ENCODE measurements at places on chromosomes 16 and 17. TPM values are rescaled to one million over a fixed set of nuclear protein-coding genes. Genes with fewer than 3 reads are reported as not detected.

Gene DECR2
- 12.8 TPM for total RNA-seq

- no peaks in the 10 kb centered on the region for H3K27me3 ChIP-seq
- no peaks in the 10 kb centered on the region for H3K36me3 ChIP-seq
- no peak overlapping the region for H3K4me3 ChIP-seq
- H3K4me1 ChIP-seq: no peaks in the 10 kb centered on the region
- no peak overlapping the region for H3K27ac ChIP-seq
Measured at GRCh38 chr17:40371261-40371929, 6.9 kb upstream of the GJD3 start.

DNA sequence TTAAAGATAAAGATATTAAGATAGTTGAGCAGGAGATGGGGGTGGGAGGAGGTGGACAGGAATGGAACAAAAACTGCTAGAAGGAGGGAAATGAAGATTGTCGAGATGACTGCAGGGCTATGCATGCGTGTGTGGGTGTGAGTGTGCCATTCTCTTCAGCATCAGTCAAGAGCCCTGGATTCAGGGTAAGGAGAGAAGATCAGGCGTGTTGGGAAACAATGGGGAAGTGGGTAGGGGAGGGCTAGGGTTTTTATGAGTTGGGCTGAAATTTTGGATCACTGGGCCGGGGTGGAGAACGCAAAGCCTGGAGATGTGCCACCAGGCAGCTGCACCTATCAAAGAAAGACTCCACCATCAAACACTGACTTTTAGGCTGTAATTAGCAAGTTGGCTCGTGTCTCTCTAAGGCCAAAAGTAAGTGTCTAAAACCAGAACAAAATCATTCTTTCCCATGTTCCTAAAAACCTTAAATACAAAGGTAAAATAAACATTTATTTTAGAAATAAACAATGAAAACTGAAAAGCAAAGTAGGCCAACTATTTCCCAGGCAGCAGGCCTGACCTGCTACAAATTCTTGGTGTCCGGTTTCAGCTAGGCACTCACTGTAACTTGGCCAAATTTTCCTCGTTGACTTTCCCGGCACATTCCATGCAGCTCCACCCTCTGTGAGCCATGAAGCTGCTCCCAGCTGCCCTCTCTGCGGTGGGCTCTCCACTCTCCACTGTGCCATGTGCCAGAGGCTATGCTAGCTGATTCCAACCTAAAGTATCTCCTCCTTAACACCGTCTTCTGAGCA lies 4.2 kb downstream of the CDRT4 start:
- no peak for DNase-seq
- no peak overlapping the region for H3K4me3 ChIP-seq
- no peaks in the 10 kb centered on the region for H3K27me3 ChIP-seq
- H3K27ac ChIP-seq: peak overlapping the region; percentile 72

GRCh38 chr16:68396481-68396880 lies 51.8 kb downstream of the SMPD3 start:
- no peaks in the 10 kb centered on the region for H3K27me3 ChIP-seq
- H3K4me3 ChIP-seq: no peak overlapping the region
- no peaks in the 10 kb centered on the region for H3K36me3 ChIP-seq

- no peak for DNase-seq
- H3K27ac ChIP-seq: peak overlapping the region; percentile 88
- no peaks in the 10 kb centered on the region for H3K27me3 ChIP-seq
- peaks cover 40% of the 10 kb centered on the region for H3K4me1 ChIP-seq
Measured at GRCh38 chr16:4675864-4676786, 17.2 kb upstream of the NUDT16L1 start.

GRCh38 chr16:67907397-67908180 lies 14.5 kb downstream of the PSKH1 start:
- H3K4me3 ChIP-seq: no peak overlapping the region
- no peak overlapping the region for H3K27ac ChIP-seq
- H3K27me3 ChIP-seq: no peaks in the 10 kb centered on the region
- peaks cover 2% of the 10 kb centered on the region for H3K4me1 ChIP-seq

GRCh38 chr16:57892041-57892440 lies 78.9 kb downstream of the CNGB1 start:
- no peak overlapping the region for H3K27ac ChIP-seq
- DNase-seq: no peak
- no peaks in the 10 kb centered on the region for H3K36me3 ChIP-seq
- no peak overlapping the region for H3K4me3 ChIP-seq
- H3K27me3 ChIP-seq: no peaks in the 10 kb centered on the region
- no peaks in the 10 kb centered on the region for H3K4me1 ChIP-seq

GRCh38 chr17:80374039-80374731 lies 40.8 kb upstream of the ENDOV start:
- peaks cover 100% of the 10 kb centered on the region for H3K36me3 ChIP-seq
- H3K4me3 ChIP-seq: no peak overlapping the region
- H3K4me1 ChIP-seq: no peaks in the 10 kb centered on the region
- H3K27ac ChIP-seq: no peak overlapping the region
- no peak for DNase-seq

GRCh38 chr17:39229274-39229913 lies 3.6 kb upstream of the STAC2 start:
- H3K27me3 ChIP-seq: peaks cover 46% of the 10 kb centered on the region
- H3K27ac ChIP-seq: no peak overlapping the region
- no peaks in the 10 kb centered on the region for H3K36me3 ChIP-seq
- DNase-seq: no peak

- peaks cover 5% of the 10 kb centered on the region for H3K4me1 ChIP-seq
- no peaks in the 10 kb centered on the region for H3K36me3 ChIP-seq
- no peak overlapping the region for H3K4me3 ChIP-seq
- DNase-seq: no peak
- no peak overlapping the region for H3K27ac ChIP-seq
Measured at GRCh38 chr16:14509675-14510132, 120.4 kb downstream of the PARN start.

GRCh38 chr17:81837641-81838040 lies 2.8 kb upstream of the PPP1R27 start:
- H3K36me3 ChIP-seq: peaks cover 4% of the 10 kb centered on the region
- no peak for DNase-seq
- no peak overlapping the region for H3K27ac ChIP-seq
- no peaks in the 10 kb centered on the region for H3K27me3 ChIP-seq

- H3K4me1 ChIP-seq: peaks cover 3% of the 10 kb centered on the region
- H3K36me3 ChIP-seq: no peaks in the 10 kb centered on the region
- DNase-seq: peak; percentile 6
- no peaks in the 10 kb centered on the region for H3K27me3 ChIP-seq
- H3K4me3 ChIP-seq: no peak overlapping the region
- H3K27ac ChIP-seq: no peak overlapping the region
Measured at GRCh38 chr16:50293994-50294855, 27.9 kb downstream of the ADCY7 start.

DNA sequence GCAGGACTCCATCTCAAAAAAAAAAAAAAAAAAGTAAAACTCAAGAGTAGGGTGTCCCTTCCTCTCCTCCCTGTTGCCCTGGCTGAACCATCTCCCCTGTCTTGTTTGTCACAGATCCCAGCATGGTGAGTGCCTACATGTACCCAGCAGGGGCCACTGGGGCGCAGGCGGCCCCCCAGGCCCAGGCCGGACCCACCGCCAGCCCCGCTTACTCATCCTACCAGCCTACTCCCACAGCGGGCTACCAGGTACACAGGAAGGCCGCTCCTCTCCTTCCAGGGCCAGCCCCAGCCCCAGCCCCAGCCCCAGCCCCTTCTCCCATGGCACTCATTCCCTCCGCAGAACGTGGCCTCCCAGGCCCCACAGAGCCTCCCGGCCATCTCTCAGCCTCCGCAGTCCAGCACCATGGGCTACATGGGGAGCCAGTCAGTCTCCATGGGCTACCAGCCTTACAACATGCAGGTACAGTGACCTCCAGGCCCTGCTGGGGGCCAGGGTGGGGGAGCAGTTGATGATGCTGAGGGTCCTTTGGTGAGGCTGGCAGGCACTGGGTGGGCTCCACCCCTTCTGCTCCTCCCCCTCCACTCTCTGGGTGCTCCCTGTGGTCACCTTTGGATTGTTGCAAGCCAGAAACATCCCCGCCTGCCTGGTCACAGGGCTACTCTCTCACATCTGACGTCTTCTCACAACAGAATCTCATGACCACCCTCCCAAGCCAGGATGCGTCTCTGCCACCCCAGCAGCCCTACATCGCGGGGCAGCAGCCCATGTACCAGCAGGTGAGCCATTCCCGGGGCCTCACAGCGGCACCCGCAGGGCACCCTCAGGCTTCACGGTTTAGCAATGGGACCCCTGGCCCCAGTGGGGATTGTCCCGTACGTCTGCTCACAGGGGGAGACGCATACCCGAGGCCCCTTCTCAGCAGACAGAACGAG lies 2.5 kb upstream of the MRPL12 start:
- no peaks in the 10 kb centered on the region for H3K27me3 ChIP-seq
- peaks cover 24% of the 10 kb centered on the region for H3K36me3 ChIP-seq
- no peak overlapping the region for H3K4me3 ChIP-seq
- H3K4me1 ChIP-seq: peaks cover 19% of the 10 kb centered on the region

Gene SKAP1
- 0.49 TPM for total RNA-seq

Gene ABCC1
- total RNA-seq: 20.9 TPM

GRCh38 chr16:55917373-55918160 lies 42.4 kb upstream of the CES5A start:
- H3K4me3 ChIP-seq: no peak overlapping the region
- no peaks in the 10 kb centered on the region for H3K36me3 ChIP-seq
- H3K27ac ChIP-seq: no peak overlapping the region
- DNase-seq: no peak
- peaks cover 23% of the 10 kb centered on the region for H3K4me1 ChIP-seq
- no peaks in the 10 kb centered on the region for H3K27me3 ChIP-seq

GRCh38 chr16:66199189-66199588 lies 167.3 kb upstream of the CDH5 start:
- no peaks in the 10 kb centered on the region for H3K27me3 ChIP-seq
- no peak overlapping the region for H3K27ac ChIP-seq
- H3K36me3 ChIP-seq: no peaks in the 10 kb centered on the region
- no peak overlapping the region for H3K4me3 ChIP-seq
- H3K4me1 ChIP-seq: no peaks in the 10 kb centered on the region
- no peak for DNase-seq

Gene IL17C
- total RNA-seq: not detected

Gene KRT40
- not detected for total RNA-seq

DNA sequence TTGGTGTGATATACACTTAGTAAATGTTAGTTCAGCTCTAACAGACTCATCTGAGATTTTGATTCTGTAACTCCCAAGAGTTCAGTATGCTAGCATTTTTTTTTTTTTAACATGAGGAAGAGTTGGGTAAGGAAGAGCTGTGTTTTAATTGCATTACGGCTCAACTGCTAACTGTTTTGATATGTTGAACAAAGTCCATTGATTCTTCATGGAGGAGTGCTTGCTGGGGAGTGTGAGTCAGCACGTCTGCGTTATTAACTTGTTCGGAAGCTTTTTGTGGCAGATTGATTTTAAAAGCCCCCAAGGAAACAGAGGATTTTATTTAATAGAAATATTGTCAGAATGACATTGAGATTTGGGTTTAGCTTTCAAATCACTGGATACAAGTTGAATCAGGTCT lies 45.8 kb downstream of the PITPNC1 start:
- no peak overlapping the region for H3K27ac ChIP-seq
- no peak for DNase-seq
- no peak overlapping the region for H3K4me3 ChIP-seq
- no peaks in the 10 kb centered on the region for H3K27me3 ChIP-seq
- no peaks in the 10 kb centered on the region for H3K36me3 ChIP-seq

DNA sequence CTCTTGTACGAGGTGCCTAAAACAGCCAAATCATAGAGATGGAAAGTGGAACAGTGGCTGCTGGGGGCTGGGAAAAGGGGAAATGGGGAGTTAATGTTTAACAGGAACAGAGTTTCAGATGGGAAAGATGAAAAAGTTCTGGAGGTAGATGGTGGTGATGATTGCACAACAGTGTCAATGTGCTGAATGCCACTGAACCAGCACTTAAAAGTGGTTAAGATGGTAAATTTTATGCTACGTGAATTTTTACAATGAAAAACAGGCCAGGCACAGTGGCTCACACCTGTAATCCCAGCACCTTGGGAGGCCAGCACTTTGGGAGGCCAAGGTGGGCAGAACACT lies 130.4 kb downstream of the C16orf78 start:
- H3K4me1 ChIP-seq: no peaks in the 10 kb centered on the region
- no peak for DNase-seq
- no peaks in the 10 kb centered on the region for H3K36me3 ChIP-seq
- no peak overlapping the region for H3K27ac ChIP-seq

GRCh38 chr16:60815865-60816264 lies 1220.4 kb downstream of the CDH8 start:
- peak overlapping the region; percentile 31 for H3K27ac ChIP-seq
- DNase-seq: peak; percentile 4

DNA sequence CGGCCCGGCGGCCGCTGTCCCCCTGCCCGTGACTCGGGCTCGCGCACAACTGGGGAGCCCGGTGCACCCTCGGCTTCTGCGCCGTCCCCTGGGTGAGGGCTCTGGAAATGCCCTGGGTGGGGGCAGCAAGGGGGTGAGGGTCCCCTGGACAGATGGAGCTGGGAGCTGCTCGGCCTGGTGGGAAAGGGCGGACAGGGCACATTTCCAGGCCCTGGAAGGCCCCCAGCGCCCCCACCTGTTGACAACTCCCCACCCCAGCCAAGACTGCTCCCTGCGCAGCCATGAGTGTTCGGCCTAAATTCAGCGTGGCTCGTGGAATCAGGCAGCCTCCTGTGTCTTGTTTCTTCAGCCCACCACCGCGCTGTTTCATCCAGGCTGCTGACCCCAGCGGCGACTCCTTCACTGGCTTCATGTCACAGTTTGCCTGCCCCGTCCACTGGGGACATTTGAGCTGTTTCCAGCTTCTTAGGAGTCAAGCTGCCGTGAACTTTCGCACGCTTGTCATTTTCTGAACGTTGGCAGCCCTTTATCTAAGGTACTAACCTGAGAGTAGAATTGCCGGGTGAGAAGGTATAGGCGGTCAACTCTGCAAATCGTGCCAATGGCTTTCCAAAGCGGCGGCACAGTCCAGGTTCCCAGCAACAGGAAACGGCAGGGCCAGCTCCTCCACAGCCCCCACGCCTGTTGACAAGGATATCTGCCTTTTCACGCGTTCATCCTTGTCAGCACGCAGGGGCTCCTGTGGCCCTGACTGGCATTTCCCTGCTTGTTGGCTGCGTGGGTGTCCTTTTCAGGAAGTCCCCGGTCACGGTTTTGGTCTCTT lies 895 bp downstream of the UTS2R start:
- H3K36me3 ChIP-seq: no peaks in the 10 kb centered on the region
- no peak for DNase-seq
- peaks cover 23% of the 10 kb centered on the region for H3K4me1 ChIP-seq
- no peak overlapping the region for H3K27ac ChIP-seq
- H3K4me3 ChIP-seq: peak overlapping the region; percentile 38
- H3K27me3 ChIP-seq: peaks cover 92% of the 10 kb centered on the region

DNA sequence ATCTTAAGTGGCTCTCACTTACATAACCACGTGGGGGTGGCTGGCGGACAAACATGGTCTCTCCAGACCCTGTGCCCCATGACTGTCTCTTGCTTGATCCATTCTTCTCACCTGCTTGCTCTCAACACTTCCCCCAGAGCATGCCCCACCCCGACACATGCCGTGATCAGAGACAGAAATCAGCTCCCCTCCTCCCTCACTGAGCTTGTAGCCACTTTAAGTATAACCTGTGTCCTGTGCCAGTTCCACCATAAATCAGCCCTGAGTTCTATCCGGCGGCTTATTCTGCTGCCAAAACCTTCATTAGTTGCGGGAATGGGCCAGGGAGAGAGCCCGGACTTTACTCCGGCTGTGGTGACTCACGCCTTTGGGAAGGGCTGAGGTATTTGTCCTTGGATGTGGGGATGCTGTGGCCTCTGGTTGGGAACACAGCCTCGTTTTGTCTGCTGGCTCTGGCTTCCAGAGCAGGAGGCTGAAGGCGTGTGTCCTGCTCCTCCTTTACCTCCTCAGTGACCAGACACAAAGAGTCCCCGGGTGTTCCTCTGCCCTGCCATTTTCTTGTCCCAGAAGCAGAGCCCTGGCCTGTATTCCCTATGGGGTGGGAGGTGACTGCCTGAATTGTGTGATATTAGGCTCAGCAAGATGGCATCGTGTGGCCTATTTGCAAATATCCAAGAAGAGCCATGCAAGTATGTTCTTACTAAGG lies 21.1 kb downstream of the ANKRD40 start:
- no peak overlapping the region for H3K4me3 ChIP-seq
- no peaks in the 10 kb centered on the region for H3K36me3 ChIP-seq
- DNase-seq: no peak
- H3K27ac ChIP-seq: peak overlapping the region; percentile 39
- H3K27me3 ChIP-seq: no peaks in the 10 kb centered on the region
